Epithelial cell of esophagus (primary cell): ENCODE measurements at places on chromosomes 11 and 22.

DNA sequence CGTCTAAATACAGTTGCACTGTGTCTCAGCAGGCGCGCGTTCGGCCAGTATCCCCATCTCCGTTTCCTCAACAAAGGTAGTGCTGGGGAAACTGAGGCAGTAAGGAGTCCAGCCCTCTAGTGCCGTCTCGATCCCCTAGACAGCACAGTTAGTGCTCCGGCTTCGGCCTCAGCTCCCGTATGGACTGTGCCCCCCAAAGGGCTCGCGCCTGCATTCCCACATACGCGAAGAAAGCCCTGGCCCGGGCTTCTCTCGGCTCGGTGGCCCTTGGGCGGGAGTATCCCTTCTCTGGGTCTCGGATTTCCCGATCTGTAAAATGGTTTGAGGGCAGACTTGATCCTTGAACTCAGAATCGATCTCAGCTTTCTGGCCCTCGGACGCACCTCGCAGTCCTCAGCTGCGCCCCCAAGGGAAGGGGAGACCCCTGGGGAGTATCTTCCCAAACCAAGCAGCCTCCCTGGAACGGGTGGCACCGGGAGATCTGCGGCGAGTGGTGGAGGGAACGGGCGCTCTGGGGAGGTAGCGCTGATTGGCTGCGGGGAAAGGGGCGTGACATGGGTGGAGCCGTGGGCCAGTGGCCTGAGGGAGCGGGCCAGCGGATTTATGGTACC, 759 bp upstream of the PEX16 start:
- peak; percentile 78 for DNase-seq

DNA sequence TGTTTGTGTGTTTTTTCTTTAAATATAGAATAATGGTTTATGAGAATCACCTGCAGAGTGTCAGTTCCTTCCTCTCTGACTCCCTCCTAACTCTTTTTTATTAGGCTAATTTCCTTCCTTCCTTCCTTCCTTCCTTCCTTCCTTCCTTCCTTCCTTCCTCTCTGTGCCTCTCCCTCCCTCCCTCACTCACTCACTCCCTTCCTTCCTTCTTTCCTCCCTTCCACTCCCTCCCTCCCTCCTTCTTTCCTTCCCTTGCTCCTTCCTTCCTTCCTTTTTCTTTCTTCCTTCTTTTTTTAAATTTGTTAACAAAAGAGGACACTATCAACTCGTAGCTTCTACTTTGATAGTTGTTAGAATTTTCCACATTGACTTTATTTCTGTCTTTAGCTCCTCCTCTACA, 152.3 kb upstream of the SEZ6L start:
- no peak for DNase-seq

DNA sequence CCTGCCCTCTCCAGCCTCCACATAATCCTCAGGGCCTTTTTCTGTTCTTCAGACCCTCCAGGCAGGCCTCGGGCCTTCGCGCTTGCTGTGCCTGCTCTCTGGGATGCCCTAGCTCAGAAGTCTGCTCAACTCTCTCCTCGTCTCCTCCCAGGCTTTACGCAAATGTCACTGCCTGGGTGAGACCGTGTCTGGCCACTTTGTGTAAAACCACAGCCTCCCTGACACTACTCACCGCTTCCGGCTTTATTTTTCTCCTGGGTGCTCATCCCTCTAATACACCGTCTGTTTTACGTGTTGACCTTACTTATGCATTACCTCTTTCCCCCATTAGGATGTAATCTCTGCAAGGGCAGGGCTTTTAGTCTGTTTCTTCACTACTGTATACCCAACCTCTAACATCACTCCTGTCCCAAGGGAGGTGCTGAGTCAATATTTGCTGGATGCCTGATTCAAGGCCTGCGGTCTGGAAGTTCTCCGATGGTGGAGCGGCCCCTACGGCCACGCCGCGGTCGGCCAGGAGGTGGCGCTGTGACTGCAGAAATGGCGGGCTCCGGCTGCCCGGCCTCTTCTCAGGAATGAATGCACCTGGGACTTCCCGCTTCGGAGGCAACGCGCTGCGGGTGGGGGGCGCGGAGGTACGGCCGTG, 58.2 kb upstream of the THY1 start:
- peak; percentile 93 for DNase-seq

GRCh38 chr22:38461414-38462081, 6.3 kb upstream of the KDELR3 start:
- DNase-seq, result peak; percentile 88

DNA sequence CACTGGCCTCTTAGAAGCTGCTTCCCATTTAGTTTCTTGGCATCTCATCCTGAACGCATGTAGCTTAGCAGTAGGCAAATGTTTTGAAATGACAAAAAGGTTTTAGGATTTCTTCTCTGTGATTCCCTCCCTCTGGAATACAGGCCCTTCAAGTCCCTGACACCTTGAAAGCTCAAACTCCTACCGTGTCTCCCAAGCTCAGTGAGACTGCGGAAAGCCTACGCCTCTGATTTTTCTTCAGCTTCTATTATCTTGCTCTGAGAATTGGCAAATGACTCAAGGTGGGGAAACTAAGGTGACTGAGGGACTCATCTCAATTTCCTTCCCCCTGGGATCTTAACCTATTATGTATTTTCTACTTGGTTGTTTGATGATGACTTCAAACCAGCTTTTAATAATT, 130.3 kb downstream of the ENTHD1 start:
- no peak for DNase-seq

GRCh38 chr11:131246663-131247062, 123.8 kb upstream of the NTM start:
- DNase-seq, result peak; percentile 23

DNA sequence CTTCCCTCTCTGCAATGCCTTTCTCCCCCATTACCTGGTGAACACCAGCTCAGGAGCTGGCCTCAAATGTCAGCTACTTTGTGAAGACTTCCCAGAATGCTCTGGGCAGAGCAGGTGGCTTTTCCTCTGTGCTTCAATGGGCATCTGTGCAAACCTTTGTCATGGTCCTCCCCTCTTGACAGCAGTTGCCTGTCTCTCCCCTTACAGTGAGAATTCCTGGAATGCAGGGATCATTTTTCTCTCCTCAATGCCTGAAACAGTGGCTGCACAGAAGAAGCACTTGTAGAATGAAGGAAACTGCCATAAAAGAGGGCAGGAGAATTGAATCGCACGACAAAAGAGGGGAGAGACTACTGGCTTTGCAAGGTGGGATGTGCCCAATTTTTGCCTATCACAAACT, 92.8 kb upstream of the NARS2 start:
- DNase-seq, result no peak

- DNase-seq, result no peak
Measured at GRCh38 chr11:10514709-10515108, 26.3 kb downstream of the RNF141 start.

DNA sequence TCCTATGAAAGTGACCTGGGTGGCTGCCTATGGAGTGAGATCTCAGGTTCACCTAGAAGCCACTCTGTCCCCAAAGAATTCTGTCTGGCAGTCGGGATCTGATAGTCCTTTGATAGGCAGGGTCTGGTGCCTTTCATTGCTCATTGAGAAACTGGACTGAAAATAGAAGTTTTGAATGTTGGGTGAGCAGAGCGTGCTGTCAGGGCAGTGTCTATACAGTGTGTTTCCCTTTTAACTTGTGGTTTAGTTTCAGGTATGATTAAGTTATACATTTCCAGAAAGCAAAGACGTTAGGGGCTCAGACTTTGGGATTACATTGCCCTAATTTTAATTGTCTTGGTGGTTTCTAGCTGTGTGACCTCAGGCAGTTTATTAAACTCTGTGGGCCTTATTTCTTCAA, 111.3 kb upstream of the PAX6 start:
- no peak for DNase-seq

GRCh38 chr22:35480627-35481550, 59.7 kb upstream of the RASD2 start:
- no peak for DNase-seq

DNA sequence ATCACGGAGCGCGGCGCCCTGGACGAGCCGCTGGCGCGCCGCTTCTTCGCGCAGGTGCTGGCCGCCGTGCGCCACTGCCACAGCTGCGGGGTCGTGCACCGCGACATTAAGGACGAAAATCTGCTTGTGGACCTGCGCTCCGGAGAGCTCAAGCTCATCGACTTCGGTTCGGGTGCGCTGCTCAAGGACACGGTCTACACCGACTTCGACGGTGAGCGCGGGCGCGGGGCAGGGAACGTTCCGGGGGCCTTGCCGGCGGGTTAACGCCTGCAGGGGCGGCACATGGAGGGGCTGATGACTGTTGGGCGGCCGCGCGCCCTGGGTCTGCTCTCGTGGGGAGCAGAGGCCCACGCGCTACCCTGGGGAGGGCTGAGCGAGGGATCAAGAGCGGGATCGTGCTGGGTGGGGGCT, 1.0 kb downstream of the PIM3 start:
- DNase-seq, result no peak

- peak; percentile 68 for DNase-seq
Measured at GRCh38 chr11:72081821-72082453, 1.3 kb downstream of the LRRC51 start.

DNA sequence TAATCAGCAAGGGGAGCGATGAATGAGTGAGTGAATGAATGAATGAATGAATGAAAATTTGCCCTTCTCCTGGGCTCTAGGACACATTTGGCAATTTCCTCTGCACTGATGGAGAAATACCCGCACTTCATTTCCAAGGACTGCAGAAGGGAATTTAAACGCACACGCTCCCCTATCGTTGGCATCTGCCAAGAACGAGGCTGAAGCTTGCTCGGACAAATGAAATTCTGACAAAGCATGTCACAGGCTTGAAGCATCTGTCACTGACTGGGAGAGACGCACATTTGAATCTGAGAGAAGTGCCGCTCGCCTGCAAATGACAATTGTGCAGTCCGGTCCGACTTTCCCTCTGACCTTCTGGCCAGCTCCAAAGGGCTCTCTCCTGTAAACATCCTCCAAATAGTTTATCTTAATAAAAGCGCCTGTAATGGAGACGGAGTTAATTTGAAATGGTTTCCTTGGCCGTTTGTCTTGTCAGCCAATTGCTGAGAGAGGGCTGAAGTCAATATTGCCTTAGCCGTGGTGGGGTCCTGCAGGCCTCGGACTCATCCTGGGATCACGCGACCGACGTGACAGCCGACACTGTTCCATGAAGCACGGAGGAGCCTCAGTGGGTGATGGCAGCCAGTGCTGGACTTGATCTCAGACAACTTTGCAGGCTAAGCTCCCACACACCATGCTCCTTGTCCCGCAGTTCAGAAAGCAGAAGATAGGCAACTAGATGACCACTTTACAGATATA, 260.7 kb downstream of the MN1 start:
- no peak for DNase-seq

- no peak for DNase-seq
Measured at GRCh38 chr11:12291313-12291712, 86.1 kb upstream of the PARVA start.

GRCh38 chr22:48366591-48366990, 1461.1 kb downstream of the BRD1 start:
- DNase-seq, result no peak

DNA sequence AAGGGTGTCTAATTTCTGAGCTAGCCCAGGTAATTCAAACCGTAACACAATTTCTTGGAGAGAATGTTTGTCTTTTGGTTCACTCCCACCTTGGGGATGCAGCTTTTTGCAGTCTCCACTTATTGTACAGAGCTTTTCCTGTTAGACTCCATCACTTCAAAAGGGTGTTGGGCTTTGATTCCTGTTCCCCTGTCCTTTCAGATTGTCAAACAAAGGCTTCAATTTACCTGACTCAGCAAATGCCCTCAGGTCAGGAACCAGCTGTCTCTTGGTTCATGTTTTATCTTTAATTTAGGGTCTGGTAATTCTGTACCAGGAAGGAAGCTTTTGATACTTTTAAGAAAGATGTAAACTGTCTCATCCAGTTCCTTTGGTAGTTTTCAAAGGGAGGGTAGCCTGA, 880.6 kb downstream of the NTM start:
- no peak for DNase-seq

GRCh38 chr11:19785265-19785664, 72.6 kb downstream of the NAV2 start:
- DNase-seq, result no peak

- DNase-seq, result peak; percentile 22
Measured at GRCh38 chr11:11177156-11177808, 175.8 kb downstream of the CSNK2A3 start.

GRCh38 chr22:38298312-38299005, 18.8 kb downstream of the CSNK1E start:
- peak; percentile 100 for DNase-seq

GRCh38 chr11:104925850-104926249, 27.6 kb upstream of the CASP12 start:
- no peak for DNase-seq

GRCh38 chr22:30649430-30650007, 13.9 kb downstream of the SLC35E4 start:
- peak; percentile 94 for DNase-seq

GRCh38 chr11:33234397-33235190, 22.6 kb upstream of the HIPK3 start:
- no peak for DNase-seq

GRCh38 chr22:29830585-29830984, 7.5 kb downstream of the ASCC2 start:
- DNase-seq, result no peak
